CD4-positive, alpha-beta T cell treated with Interleukin-17A for 1 hour (primary cell): ENCODE measurements at places on chromosomes 16 and 17.

DNA sequence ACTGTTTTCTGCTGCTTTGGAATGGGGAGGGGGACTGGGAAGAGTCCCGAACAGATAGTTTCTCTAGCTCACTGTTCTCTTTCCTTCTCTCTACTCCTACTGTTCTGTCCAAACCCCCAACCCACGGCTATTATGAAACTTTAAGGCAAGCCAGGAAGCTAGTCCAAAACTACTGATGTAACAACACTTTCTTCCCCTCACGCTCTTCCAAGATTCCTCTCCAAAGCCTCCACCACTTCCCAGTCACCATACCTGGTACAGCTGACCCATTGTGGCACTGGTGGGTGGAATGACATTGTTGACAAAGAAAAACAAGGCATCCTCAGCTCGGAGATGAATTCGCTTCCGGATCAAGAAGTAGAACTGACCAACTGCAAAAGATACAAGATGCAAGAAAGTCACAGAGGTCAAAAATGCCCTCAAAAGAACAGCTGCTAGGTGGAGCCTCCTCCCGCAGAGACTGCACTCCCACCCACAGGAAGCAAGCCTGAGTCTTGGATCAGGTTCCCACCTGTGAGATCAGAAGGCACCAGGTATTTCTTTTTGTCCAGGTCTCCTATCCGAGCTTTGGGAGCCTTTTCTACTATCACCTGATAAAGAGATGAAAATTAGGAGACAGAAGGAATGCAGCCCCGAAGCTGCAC is 1.0 kb downstream of the GABARAP start:
- DNase-seq = no peak

- DNase-seq = no peak
These were observed 47.4 kb downstream of the PLCG2 start for GRCh38 chr16:81826523-81826922.

DNA sequence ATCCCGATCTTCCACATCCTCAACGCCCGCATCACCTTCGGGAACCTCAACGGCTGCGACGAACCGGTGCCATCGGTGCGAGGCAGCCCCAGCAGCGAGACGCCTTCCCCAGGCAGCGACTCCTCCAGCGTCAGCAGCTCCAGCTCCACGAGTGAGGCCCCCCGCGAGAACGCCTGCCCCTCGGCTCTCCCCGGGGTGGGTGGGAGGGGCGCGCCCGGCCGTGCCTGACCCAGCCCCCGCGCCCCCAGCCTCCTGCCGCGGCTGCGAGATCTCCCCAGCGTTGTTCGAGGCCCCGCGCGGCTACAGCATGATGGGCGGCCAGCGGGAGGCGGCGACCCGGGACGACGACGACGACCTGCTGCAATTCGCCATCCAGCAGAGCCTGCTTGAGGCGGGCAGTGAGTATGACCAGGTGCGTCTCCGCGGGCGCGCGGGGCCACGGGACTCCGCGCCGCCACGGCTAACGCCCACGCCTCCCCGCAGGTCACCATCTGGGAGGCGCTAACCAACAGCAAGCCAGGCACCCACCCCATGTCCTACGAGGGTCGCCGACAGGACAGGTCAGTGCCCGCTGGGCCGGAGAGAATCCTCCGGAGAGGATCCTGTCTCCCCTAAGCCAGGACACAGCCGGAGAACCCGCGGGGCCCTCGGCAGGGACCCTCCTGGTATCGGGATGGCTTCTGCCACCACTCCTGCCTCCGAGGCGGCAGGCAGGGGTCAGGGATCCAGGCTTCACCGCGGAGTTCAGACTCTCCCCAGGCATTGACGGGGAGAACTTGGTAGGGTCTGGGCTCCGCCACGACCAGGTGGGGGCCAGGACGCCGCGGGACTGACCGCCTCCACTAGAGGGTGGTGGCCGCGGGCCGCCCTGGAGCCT is 10.1 kb downstream of the CORO6 start:
- no peak for DNase-seq

GRCh38 chr16:993731-994130 is 12.2 kb downstream of the SOX8 start:
- no peak for DNase-seq

GRCh38 chr16:56743840-56744239 is 13.9 kb downstream of the NUP93 start:
- DNase-seq = no peak

DNA sequence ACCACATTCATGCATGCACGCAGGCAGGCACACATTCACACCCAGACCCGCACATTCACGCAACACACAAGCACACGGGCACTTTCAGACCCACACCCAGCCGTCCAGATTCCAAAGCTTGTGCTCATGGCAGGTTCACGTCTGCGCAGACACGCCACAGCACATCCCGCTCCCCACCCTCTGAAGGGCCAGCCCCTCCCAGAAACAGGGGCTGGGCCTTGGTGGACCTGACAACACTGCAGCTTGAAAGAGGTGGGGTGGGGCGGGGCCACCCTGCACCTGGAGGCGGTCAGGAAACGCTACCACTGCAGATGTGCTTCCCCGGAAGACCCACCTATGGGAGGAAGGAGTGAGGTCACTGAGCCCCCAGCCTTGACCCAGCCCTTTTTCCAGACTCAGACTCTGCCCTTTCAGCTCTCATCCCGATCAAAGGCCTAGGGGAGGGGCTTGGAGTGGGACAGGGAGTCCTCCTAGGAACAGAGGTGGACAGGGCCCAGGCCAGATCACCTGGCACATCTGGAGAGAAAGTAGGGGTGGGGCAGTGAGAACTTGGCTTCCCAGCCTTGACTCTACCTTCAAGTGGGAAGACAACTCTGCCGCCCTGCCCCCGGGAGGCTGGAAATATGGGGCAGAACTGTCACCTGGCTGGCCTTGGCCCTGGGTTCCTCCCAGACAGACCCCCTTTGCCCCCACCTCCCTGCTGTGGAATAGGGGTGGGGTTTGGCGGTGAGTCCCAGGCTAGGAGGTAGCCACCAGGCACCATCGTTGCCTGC is 11.0 kb downstream of the P3H4 start:
- peak; percentile 11 for DNase-seq

DNA sequence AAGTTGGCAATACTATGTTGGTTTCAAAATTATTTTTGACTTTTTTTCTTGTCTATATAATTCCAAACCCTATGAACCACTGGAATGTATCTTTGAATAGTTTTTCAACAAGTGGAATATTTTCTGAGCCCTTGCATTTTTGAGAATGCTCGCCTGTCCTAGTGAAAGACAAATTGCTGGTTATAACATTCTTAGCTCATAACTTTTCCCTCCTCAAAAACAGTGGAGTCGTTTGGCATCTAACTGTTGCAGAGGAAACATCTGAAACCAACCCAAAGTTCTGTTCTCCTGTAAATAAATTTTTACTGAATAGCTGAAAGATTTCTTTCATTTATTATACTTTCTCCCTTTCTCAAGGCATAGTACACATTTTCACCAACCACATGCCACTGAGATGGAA is 11.3 kb upstream of the COX10 start:
- no peak for DNase-seq

DNA sequence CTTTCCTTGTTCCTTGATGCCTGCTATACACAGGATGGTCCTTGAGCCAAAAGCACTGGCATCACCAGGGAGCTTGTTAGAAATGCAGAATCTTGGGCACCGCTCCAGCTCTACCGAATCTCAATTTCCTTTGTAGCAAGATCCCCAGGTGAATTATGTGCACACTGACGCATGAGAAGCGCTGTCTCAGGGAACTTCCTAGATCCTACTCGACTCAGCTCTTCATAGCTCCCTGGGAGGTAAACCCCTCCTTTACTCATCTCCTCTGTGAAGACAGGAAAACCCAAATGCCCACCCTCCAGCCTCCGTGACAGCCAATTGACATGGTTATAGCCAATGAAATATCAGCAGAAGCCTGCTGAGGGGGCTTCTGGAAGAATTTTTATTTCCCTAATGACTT is 4.1 kb downstream of the USP31 start:
- no peak for DNase-seq

- DNase-seq = no peak
These were observed 56.0 kb upstream of the DOC2B start for GRCh38 chr17:237406-237955.

- DNase-seq = no peak
These were observed 175.2 kb upstream of the CHMP6 start for GRCh38 chr17:80816241-80817103.

GRCh38 chr17:66165537-66166123 is 26.3 kb downstream of the CEP112 start:
- peak; percentile 65 for DNase-seq

DNA sequence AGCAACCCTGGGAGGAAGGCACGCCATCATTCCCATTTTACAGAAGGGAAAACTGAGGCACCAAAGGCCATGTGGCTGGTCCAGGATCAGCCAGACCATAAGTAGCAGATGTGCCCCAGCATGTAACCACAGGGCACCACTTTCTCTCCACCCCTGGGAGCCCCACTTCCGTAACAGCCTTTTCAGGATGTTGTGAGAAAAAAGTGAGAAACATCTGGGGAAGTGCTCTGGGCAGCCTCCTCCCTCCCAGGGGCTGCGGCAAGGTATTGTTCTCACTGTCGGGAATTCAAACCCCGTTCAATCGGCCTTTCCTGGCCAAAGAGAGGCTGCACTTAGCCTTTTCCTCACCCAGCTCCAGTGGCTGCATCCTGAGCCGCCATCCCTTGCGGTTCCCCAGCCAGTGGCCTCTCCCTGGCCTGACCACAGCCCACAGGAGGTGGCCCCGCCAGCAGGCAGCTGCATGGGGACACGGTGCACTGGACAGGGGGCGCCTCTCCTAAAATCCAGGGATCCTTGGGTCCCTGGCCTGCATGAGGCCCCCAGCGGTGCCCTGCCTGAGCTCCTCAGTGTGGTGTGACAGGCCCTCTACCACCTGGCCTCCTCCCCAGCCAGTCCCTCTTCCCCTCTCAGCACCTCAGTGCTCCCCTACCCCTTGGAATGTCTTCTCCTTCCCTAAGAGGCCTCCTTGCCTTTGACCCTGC is 5.7 kb upstream of the CDH5 start:
- no peak for DNase-seq

- DNase-seq = peak; percentile 81
These were observed 10.0 kb upstream of the SKAP1 start for GRCh38 chr17:48439875-48440505.

DNA sequence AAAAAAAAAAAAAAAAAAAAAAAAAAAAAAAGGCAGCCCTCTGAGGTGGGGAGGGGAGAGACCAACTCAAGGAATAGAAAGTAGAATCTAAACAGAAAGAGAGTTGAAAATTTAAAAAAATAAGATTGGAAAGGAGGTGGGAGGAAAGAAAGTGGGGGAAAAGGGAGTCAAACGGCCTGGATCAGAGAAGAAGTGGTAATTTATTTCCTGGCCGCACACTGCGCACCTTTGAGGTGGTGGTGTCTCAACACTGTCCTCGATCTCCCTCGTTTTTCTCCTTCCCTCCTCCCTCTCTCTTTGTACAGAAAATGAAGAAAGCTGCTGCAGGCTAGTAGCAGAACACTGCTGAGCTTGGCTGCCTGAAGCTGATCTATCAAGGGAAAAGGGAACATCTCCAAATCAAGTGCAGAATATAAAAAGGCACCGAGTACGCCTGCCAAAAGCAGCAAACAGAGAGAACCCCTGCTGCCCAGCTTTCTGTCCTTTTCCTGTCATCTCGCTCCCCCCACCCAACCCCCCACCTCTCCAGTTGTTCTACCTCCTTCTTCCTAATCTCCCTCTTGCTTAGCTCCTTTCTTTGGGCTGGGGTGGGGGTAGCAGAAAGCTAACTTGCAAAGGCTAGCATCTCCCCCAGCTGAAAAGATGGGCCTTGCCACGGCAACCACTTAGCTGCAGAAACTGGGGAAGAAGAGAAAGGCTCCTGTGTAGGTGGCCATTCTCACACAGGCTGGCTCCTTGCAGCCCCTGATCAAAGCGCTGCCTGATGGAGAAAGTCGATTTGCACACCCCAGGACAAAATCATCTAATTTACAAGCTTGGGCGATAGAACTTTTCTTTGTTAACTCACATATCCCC is 22.5 kb downstream of the AXIN2 start:
- no peak for DNase-seq

GRCh38 chr17:13182854-13183253 is 165.0 kb upstream of the ELAC2 start:
- DNase-seq = no peak

- DNase-seq = no peak
These were observed at the start of gene CES2 for GRCh38 chr16:66935314-66936011. TSS of gene CES2 (plus strand) at chr16:66935516. CDS start at chr16:66935636, 120 bp downstream.

DNA sequence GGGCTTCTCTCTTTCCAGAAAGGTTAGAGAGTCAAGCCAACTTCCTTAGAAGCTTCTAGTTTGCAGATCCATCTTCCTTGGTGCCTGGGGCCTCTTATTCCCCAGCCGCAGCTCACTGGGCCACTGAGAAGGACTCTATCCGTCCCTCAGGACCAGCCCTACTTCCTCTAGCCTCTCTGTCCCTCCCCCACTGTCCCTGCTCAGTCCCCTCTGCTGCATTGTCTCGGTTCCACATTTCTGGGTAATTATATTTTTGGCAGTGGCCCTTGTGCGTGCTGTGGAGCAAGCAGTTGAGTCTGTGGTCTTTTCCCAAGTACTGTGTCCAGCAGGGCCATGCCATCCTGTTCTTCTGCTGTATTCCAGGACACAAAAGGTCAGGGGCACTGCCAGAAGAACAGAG is 17.8 kb downstream of the IRX3 start:
- DNase-seq = no peak

GRCh38 chr16:73064212-73064993 is 16.5 kb upstream of the ZFHX3 start:
- DNase-seq = no peak

- DNase-seq = no peak
These were observed 35.8 kb upstream of the RASL10B start for GRCh38 chr17:35695613-35696012.

GRCh38 chr16:19645557-19645981 is 72.5 kb downstream of the KNOP1 start:
- DNase-seq = no peak

- DNase-seq = no peak
These were observed 8.3 kb upstream of the PSMD3 start for GRCh38 chr17:39972271-39972670.

DNA sequence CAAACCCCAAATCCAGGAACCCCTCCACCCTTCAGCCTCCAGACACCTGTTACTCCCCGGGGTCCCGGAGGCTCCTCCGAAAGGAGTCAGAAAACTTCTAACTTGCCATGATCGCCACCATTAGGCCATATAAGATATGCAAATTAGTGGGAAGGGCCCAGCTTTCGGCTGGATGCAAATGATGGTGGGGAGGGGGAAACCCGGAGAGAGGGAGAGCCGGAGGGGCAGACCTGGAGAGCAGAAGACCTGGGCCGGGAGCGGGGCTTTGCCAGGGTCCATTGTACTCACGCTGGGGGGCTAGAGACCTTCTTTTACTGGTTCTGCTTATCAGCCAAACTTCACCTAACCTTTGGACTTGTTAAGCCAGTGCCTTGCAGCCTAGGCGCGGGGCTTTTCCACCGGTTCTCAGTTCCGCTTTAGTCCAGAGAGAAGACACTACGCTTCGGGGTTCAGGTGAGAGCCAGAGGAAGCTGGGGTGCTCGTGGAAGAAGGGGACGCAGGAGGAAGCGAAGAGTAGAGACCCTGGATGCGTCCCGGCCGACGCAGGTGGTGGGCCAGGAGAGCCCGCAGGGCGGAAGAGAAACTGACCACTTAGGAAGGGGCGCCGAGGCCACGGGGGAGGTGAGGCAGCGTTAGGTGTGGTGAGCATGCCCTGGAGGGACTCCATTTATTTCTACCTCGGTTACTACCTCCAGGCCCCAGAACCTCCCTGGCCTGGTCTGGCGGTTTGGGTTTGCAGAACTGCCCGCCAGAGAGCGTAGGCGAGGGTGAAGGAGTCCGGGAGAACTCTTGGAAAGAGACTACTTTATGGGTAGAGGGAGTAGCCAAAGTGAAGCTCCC is at the start of gene HNF1B:
Gene HNF1B (minus strand): TSS at position 99 of the 840 bp plus-strand sequence. CDS start 175 bp downstream, outside the sequence.
- DNase-seq = peak; percentile 8
